ENCODE measurements at places on chromosomes 12 and 14.
A peak's percentile ranks its signal among the peaks of the same experiment; 100 is the strongest.

GRCh38 chr14:45400950-45401640, 148.1 kb upstream of the MIS18BP1 start:
- DNase-seq: no peak

DNA sequence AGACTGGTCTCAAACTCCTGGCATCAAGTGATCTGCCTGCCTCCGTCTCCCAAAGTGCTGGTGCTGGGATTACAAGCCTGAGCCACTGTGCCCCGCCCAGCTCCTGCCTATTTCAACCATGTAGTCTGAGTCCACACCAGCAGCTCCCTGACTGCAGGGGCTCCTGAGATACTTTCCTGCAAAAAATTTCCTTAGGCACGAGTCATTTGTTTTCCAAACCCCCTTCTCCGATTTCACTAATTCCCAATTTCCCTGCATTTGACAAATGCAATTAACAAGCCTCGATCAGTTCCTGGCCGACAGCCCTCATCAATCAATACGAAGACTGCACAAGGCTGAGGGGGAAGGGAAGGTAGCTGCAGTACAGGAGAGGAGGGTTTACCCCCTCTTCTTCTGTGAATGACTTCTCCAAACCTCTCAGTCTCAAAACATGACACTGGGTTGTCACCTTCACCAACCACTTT, 10.1 kb downstream of the PSMB5 start:
- DNase-seq: no peak

- DNase-seq: no peak
These were observed 242.7 kb downstream of the ATXN7L3B start for GRCh38 chr12:74780182-74780849.

GRCh38 chr12:123916729-123917128, 55.9 kb downstream of the CCDC92 start:
- no peak for DNase-seq

GRCh38 chr12:47249719-47250357, 170.1 kb upstream of the AMIGO2 start:
- DNase-seq: no peak

DNA sequence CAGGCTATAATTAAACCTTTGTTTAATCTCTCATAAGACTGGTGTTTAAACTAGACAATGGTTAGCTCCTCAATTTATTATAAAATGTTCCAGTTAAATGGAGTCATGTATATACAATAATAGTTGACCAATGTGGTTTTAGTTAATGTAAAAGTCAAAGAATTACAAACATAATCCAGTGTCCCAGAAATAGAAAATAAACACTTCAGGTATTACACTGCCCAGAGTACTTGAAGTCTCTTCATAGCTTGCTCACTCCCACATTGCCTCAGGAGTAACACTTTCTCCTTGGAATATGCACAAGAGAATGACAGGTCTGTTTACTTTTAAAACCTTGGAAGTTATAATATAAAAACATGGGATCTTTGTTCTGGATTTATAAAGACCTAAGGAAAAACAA, 60.5 kb downstream of the SLC38A1 start:
- no peak for DNase-seq

- DNase-seq: no peak
These were observed 52.9 kb downstream of the EGLN3 start for GRCh38 chr14:33897878-33898535.

GRCh38 chr12:124566997-124567672, at the start of gene NCOR2:
Gene NCOR2, minus strand, starts transcription at chr12:124567612. Its CDS starts 72,361 bp downstream, at chr12:124495251.
- no peak for DNase-seq

GRCh38 chr12:42283739-42284138, 42.2 kb downstream of the ZCRB1 start:
- no peak for DNase-seq

DNA sequence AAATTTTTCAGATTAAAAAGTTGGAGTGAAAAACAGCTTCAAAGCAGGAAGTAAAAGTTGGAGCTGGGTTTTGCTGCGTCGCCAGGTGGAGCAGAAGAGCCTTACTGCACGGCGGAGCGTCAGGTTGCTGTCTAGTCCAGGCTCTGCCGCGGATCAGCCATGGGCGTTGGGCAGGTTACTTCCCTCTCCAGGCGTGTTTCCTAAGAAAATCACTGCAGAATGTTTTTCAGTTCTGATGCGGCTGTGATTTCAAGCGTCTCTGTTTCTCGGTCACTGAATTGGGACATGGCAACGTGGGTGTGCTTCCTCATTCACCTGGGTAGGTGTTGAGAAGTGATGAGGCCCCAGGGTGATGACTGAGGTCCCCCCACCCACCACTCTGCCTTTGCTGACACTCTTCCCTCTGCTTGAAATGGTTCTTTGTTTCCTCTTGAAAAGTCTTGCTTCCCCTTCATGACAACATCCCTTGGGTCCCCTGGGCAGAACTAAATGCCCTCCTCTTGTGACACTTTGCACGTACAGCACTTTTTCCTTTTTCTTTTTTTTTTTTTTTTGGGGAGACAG, 7.6 kb downstream of the EVL start:
- DNase-seq: peak; percentile 74

GRCh38 chr12:19546027-19546426, 106.7 kb downstream of the AEBP2 start:
- no peak for DNase-seq

DNA sequence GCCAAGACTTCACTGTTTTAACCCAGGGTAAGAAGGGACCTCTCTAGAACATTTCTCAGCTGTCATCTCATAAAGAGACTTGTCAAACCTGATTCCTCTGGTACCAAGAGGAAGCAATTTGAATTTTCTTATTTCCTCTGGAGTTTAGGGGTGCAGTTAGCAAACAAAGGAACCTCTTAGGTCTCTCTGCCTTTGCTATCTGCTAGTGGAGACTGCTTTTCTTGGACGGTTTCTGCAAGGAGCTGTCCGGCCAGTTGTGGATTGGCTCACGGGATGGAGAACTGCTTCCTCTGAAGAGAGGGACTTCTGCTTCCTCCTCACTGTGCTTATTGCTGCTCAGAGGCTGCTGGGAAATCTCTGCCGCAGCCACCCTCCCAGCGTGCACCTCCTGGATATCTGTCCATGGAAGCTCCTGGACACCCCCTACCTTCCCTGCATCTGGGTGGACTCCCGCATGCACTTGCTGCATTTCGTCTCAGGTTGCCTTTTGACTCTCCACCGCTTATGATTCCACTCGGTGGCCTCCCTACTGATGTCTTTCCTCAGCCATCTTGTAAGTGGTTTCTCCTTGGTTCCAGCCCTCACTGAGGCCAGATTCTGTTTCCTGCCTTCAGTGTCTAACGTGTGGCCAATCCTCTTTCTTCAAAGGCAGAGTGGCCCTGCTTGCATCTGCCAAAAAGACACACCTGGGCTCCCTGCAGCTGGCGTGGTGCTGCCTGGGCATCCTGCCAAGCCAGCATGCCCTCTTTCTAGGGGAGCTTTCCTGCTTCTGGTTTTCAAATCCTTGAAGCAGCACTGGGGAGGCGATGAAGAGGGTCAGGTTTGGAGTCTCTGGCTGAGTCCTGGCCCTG, 187.3 kb downstream of the CHST11 start:
- peak; percentile 93 for DNase-seq

- DNase-seq: no peak
These were observed 7.3 kb upstream of the HSP90AA1 start for GRCh38 chr14:102094101-102094500.

DNA sequence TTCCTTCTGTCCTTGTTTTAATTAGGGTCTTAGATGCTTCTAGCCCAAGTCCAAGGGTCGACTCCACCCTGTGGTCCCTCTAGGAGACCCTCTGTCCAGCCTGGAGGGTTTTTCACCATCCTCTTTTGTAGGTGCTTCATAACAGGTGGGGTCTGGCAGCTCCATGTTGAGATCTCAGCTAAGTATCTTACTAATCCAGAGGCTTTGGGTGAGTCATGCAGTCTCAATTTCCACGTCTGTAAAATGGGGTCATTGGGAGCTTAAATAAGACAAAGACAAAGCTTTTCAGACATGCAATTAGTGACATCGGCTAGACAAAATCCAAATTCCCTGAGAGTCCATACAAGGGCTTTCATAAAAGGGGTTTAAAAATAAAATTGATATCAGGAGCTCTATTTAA, 3.2 kb downstream of the HSPB8 start:
- DNase-seq: no peak

DNA sequence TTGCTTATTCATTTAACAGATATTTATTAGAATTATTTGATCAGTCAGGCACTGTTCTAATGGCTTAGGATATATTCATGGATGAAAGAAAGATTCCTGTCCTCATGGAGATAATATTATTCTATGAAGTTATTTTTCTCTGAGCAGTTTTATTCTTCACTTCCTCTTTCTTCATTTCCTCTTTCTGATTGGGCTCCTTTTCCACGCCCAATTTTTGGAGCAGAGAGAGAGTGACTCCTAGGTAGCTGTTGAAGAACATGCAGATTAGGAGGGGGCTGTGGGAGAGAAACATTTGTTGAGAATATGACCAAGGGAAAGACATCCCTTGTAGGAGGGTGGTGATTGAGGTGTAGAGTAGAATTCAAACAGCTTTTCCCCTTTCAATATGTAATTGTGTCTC, 6.0 kb upstream of the YARS2 start:
- DNase-seq: no peak

GRCh38 chr12:79420146-79420618, 270.6 kb downstream of the PAWR start:
- DNase-seq: no peak

- no peak for DNase-seq
These were observed 163.0 kb upstream of the NUDT4 start for GRCh38 chr12:93214523-93215289.

DNA sequence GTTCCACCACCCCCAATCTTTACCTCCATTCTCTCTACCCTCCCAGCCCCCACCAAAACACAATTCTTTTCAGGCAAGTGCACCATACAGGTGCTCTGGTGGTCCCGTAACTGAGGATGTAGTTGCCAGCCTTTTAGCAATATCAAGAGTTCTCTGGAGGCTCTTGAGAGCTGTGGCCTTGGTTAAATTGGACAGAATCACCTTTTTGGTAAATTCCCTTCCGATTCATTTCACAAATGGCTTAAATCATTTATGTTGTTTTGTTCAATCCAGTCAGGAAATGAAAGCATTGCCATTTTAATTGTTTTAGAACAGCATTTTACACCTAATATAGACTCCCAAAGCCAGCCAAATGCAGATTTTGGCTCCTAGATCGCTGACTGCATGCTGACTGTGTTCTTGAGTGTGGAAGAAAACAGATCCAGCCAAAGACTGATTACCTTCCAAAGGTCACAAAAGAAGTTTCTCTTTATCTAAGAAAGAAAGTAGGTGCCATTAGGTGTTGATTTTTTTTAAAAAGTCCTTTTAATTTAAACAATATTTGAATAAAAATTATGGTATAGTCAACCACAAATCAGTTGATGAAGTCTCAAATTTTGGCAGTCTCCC, 25.6 kb downstream of the CRADD start:
- no peak for DNase-seq
